ENCODE measurements at places on chromosomes 5 and 9. TPM values are rescaled to one million over a fixed set of nuclear protein-coding genes. Genes with fewer than 3 reads are reported as not detected.

GRCh38 chr9:135613946-135614805 lies 25.2 kb downstream of the GLT6D1 start:
- H3K27ac ChIP-seq, result no peak overlapping the region
- no peaks in the 10 kb centered on the region for H3K4me1 ChIP-seq
- no peak overlapping the region for H3K4me3 ChIP-seq

IL3 gene
- not detected for polyA plus RNA-seq

CCNJL gene
- polyA plus RNA-seq, result 12.7 TPM

GRCh38 chr9:9352877-9353481 lies 1259.8 kb downstream of the PTPRD start:
- H3K4me1 ChIP-seq, result no peaks in the 10 kb centered on the region
- H3K4me3 ChIP-seq, result no peak overlapping the region
- no peaks in the 10 kb centered on the region for H3K36me3 ChIP-seq
- H3K27me3 ChIP-seq, result no peaks in the 10 kb centered on the region

DNA sequence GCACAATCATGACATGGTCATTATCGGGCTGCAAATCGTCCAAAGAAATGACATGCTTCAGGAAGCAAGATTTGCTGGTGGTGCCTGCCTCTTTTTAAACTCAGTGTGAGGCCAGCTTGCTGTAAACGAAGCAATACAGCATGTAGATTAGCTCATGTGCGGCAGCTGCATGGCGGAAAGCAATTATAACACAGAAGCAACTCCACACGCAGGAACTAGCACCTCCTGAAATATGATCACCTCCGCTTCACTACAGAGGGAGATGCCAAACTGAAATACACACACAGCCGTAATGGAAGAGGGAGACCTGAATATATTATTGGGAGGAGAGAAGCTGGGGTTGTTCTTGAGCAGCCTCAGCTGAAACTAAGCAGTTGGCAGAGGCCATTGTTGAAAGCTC lies 312.5 kb downstream of the PSAT1 start:
- no peak for DNase-seq
- H3K27me3 ChIP-seq, result no peaks in the 10 kb centered on the region
- H3K4me1 ChIP-seq, result no peaks in the 10 kb centered on the region
- no peak overlapping the region for H3K27ac ChIP-seq

DNA sequence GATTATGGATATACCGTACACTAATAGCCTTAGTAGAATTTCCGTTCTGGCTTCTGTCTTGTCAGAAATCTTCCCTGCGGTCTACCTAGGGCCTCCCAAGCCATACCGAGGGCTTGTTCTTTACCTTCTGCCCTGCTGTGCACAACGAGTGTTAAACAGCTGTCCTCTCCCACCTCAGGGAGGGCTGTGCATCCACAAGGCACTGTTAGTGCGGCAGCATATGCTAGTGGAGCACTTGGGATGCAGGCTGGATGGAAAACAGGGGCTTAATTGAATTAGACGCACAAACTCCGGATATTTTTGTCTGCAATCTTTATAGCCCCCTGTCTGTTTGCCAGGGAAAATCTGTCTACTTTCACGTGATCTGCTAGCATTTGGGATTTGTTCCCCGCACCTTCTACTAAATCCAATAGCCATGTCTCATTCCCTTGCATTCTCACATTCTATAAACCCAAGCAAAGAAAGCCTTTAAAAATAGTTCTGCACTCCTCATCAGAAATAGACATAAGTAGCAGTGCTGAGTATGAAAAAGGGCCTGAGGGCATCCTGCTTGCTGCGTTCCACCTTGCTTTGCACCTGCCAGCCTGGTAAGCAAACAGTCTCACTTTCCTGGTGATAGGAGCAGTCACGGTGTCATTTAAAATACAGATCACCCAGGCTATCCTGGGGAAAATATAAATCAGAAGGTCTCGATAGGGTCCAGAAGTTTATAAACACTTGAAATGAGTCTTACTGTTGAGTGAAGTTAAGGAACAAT lies 382.6 kb downstream of the RASEF start:
- no peak overlapping the region for H3K4me3 ChIP-seq
- DNase-seq, result no peak
- H3K4me1 ChIP-seq, result no peaks in the 10 kb centered on the region
- H3K36me3 ChIP-seq, result no peaks in the 10 kb centered on the region

- peaks cover 28% of the 10 kb centered on the region for H3K36me3 ChIP-seq
- no peak overlapping the region for H3K27ac ChIP-seq
- no peaks in the 10 kb centered on the region for H3K27me3 ChIP-seq
- no peak for DNase-seq
Observed at GRCh38 chr9:113598451-113598850, 134.9 kb downstream of the RGS3 start.

OBP2B gene
- polyA plus RNA-seq, result not detected

- no peak for DNase-seq
- peaks cover 29% of the 10 kb centered on the region for H3K4me1 ChIP-seq
- H3K27ac ChIP-seq, result no peak overlapping the region
- H3K4me3 ChIP-seq, result no peak overlapping the region
- H3K27me3 ChIP-seq, result no peaks in the 10 kb centered on the region
Observed at GRCh38 chr9:33388110-33388994, 14.0 kb downstream of the AQP7 start.

- H3K27me3 ChIP-seq, result no peaks in the 10 kb centered on the region
- no peaks in the 10 kb centered on the region for H3K4me1 ChIP-seq
- no peaks in the 10 kb centered on the region for H3K36me3 ChIP-seq
- no peak overlapping the region for H3K4me3 ChIP-seq
- DNase-seq, result no peak
Observed at GRCh38 chr9:131744171-131744719, 4.4 kb upstream of the RAPGEF1 start.

DNA sequence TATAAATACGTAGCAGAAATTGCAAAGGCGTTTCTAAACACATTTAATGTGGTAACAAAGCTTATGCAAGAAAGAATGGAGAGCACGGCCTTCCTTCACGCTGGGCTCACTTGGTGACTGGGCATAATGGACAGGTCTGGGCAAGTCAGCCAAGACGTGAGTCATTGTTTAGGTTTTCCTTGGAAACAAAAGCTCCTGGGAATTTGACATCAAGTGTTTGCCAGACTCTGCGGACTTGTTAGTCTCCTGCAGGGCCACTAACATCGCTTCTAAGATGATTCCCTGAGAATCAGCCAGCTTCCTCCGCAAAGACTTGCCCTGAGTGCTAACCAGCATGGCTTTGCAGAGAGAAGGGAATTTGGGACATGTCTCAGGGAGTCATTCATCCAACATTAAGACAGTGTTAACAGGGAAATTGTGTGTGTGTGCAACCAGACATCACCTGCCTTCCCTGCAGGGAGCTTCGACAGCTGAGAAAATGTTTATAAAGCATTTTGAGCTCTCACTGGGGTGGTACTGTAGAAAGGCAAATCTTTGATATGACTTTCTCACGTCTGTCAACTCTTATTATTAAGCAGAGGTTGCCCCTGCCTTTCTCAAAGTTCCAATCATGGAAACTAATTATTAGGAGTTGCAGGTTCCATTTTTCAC lies 182.5 kb downstream of the NTRK2 start:
- H3K4me3 ChIP-seq, result no peak overlapping the region
- no peaks in the 10 kb centered on the region for H3K27me3 ChIP-seq
- H3K36me3 ChIP-seq, result no peaks in the 10 kb centered on the region
- no peak overlapping the region for H3K27ac ChIP-seq

ENTPD2 gene
- polyA plus RNA-seq, result 9.9 TPM

Data from large intestine (tissue), 12 donors.